Uterus (tissue), 4 donors: ENCODE measurements at places on chromosomes 3 and 15. TPM values are rescaled to one million over a fixed set of nuclear protein-coding genes. Genes with fewer than 3 reads are reported as not detected.

GRCh38 chr3:87973906-87974305, 84.9 kb downstream of the CGGBP1 start:
- no peak for DNase-seq
- H3K4me3 ChIP-seq = no peak overlapping the region
- H3K27ac ChIP-seq = no peak overlapping the region
- H3K27me3 ChIP-seq = no peaks in the 10 kb centered on the region
- no peaks in the 10 kb centered on the region for H3K36me3 ChIP-seq

GRCh38 chr3:72289692-72290071, 504.7 kb upstream of the PROK2 start:
- no peaks in the 10 kb centered on the region for H3K27me3 ChIP-seq
- no peak for DNase-seq
- no peaks in the 10 kb centered on the region for H3K4me1 ChIP-seq
- H3K4me3 ChIP-seq = no peak overlapping the region
- H3K27ac ChIP-seq = no peak overlapping the region

DNA sequence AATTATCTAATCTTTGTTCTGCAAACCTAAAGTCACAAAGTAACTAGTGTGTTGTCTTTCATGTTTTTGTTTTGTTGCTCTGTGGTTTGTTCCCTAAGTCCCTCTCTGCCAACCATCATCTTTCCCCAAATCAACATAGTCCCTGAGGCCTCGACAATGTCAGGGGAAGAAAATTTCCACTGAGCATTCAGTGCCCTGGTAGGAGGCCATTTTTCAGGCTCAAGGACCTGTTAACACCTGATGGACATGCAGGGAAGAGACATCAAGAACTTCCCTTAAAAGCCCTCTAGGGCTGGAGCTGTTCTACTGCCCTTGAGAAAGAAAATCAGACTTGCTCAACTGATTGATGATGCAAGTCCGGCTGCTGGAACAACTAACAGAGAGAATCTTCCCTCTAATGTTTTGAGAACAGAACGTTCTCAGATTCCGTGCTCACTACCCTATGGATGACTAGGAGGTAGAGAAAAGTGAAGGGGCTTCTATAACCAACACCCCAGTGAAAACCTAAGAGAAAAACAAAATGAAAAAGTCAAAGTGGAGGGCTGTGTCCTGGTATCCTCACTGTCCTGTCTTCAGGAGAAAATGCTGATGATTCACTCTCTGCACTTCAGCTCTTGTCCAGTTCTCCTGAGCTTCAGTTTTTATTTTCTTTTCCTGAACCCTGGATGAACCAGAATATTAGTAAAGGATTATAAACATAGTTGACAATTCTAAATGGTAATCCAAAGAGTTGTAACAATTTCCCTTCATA, 373.1 kb downstream of the FOXP1 start:
- H3K36me3 ChIP-seq = no peaks in the 10 kb centered on the region
- H3K27ac ChIP-seq = peak overlapping the region; percentile 58
- H3K4me3 ChIP-seq = no peak overlapping the region

DNA sequence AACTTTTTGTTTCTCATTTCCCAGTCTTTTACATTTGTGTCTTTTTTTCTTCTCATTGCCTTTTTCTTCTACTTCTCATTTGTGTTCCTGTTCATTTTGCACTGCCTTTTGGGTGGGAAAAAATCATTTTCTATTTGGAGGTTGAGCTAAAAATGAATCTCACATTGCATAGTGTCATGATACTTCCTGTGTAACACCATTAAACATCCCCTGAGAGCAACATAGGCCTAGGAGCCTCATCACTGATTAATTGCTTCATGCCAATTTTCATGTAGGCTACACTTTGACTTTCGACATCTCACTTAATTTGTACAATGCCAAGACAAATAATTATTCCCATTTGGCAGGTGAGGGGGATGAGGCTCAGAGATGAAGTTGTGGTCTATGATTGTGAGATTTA, 279.2 kb downstream of the EDEM1 start:
- H3K4me1 ChIP-seq = no peaks in the 10 kb centered on the region
- DNase-seq = no peak

DNA sequence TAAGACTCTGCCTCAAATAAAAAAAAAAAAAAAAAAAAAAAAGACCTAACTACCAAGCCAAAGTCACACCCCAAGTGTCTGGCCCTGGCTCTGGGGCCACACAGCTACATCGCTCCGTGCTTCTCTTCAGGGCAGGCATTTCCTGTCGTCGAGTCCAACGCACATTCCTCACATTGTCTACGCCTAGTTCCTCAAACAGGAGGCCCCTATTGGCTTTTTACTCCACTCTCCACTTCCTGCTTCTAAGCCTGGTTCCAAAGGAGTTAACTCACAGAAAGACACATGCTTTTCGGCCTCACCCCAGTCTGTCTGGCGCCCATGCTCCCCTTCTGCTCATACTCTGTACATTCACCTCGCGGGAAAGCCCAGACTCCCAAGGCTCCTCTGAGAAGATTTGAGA, 28.8 kb downstream of the KNG1 start:
- no peaks in the 10 kb centered on the region for H3K4me1 ChIP-seq
- H3K4me3 ChIP-seq = no peak overlapping the region
- H3K27ac ChIP-seq = no peak overlapping the region
- no peaks in the 10 kb centered on the region for H3K36me3 ChIP-seq

The XIRP1 gene
- not detected for total RNA-seq

DNA sequence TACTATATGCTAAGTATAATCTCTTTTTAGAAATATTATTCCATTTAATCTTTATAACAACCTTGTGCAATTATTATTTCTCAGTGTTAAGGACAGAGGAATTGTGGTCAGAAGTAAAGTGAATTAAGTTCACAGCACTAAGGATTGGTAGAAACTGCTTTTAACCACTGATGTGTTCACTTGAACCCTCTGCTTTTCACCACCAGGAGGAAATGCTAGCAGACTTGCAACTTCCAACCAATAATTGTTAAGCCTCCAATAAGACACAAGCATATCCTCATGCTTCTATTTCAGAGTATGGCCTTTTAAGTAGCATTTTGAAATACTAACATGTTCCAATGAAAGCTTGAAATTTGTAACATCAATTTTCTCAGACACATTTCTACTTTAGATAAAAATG, 527.4 kb downstream of the SI start:
- no peaks in the 10 kb centered on the region for H3K27me3 ChIP-seq
- no peaks in the 10 kb centered on the region for H3K36me3 ChIP-seq
- H3K27ac ChIP-seq = no peak overlapping the region
- no peak overlapping the region for H3K4me3 ChIP-seq
- DNase-seq = no peak

The FEZF2 gene
- not detected for total RNA-seq

The RPUSD3 gene
- total RNA-seq = 24.3 TPM

The LSG1 gene
- total RNA-seq = 36.9 TPM

DNA sequence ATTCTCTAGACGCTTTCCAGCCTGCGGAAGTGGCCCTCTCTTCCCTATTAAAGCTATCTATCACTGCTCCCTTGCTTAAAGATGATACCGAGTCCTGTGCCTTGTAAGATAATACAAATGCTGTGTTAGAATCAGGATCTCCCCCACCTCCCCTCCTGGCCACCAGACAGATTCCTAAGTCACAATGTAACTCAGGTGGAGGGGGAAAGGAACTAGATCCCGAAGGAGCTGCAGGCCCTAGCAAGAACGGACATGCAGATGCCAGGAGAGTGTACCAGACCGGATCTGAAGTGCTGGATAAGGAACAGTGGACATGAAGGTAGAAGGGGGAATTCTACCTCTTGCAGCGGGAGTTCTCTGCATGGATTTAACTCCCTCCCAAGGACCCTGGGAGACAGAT, 230.7 kb upstream of the LYSMD4 start:
- H3K36me3 ChIP-seq = no peaks in the 10 kb centered on the region
- no peaks in the 10 kb centered on the region for H3K4me1 ChIP-seq
- H3K27me3 ChIP-seq = no peaks in the 10 kb centered on the region
- no peak overlapping the region for H3K4me3 ChIP-seq
- DNase-seq = peak; percentile 9

DNA sequence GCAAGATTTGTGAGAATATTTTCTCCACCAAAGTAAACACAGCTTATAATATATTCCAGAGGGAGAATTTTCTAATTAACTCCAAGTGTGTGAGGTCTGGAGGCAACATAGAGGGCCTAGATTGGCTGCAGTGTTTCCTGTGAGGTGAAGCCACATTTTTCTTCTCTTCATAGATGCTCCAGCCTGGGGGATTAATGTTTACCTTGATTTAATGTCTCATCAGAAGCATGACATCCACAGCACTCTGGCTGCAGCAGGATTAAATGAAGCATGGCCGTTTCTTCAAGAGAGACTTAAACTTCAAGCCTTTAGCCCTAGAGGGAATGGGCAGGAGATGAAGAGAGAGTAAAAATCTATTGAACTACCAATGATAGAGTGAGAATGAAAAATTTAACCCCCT, 137.9 kb upstream of the ZBTB20 start:
- no peaks in the 10 kb centered on the region for H3K4me1 ChIP-seq
- no peak overlapping the region for H3K27ac ChIP-seq
- H3K4me3 ChIP-seq = no peak overlapping the region
- no peak for DNase-seq
- H3K27me3 ChIP-seq = no peaks in the 10 kb centered on the region
- H3K36me3 ChIP-seq = no peaks in the 10 kb centered on the region

DNA sequence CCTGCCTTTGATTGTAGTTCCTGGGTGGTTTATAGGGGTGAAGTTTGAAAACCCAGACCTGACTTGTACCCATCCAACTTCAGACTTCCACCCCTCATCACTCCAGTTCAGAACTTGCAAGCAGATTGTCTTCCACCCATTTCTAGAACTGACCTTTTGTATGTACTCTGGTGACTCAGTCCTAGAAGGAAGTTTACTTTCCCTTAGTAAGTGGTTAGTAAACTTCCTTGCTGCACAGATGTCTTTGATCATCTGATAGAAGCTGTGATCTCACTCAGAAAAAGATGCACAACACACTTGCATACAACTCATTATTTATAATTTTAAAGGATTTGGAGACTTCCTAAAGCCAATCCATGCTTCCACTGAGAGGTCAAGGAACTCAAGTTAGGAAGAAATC, 368.0 kb downstream of the MFSD1 start:
- H3K27ac ChIP-seq = no peak overlapping the region
- H3K36me3 ChIP-seq = no peaks in the 10 kb centered on the region
- H3K4me3 ChIP-seq = no peak overlapping the region
- H3K4me1 ChIP-seq = no peaks in the 10 kb centered on the region

DNA sequence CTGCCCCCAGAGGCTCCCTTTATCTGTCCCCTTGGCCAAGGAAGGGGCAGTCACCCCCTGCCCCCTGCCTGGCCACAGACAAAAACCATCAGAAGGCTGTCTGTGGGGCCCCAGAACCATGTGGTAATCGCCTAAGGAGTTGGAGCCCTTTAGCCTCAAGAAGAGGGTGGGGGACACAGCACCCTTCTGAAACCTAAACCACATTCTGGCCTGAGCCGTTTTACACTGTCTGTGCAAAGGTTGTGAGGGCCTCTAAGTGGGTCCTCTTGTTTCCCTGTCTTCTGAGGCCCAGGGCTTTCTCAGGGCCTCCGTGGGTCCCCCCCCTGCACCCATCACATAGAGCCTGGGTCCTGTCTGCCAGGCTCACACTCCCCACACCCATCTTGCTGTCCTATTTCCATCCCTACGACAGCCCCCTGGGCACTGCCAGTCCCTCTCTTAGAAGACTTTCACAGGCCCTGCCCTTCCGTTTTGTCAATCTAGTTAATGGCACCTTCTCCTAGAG, 17.9 kb upstream of the RPUSD3 start:
- H3K36me3 ChIP-seq = no peaks in the 10 kb centered on the region
- no peak overlapping the region for H3K4me3 ChIP-seq
- no peak for DNase-seq
- H3K4me1 ChIP-seq = peaks cover 7% of the 10 kb centered on the region
- H3K27ac ChIP-seq = peak overlapping the region; percentile 94
